CD4-positive, alpha-beta memory T cell (primary cell): ENCODE measurements at places on chromosomes 12 and 14. TPM values are rescaled to one million over a fixed set of nuclear protein-coding genes. Genes with fewer than 3 reads are reported as not detected.

DNA sequence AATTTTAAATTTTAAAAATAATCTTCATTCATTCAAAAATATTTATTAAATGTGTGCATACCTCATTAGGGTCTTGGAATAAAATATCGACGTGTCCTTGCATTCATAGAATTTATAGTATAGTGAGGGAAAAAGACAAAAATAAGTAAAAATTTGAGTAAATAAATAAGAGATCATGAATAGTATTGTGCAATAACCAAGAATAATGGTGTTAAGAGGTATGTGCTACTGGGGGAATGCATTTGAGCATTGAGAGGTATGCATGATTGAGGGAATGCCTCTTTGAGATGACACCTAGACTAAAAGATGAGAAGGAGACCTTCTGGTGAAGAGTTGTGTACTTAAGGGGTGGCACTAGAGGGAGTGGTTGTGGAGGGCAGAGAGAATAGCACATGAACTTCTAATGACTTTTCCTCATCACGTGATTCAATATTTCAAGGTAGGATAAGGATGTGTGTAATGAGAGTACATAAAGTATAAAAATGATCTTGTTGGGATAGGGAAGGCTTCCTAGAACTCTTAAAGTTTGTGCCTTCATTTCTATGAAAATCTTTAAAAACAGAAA, 18.8 kb upstream of the CATSPERB start:
- H3K4me1 ChIP-seq, result no peaks in the 10 kb centered on the region
- H3K27me3 ChIP-seq, result no peaks in the 10 kb centered on the region
- no peak overlapping the region for H3K4me3 ChIP-seq
- DNase-seq, result no peak
- no peak overlapping the region for H3K27ac ChIP-seq

DNA sequence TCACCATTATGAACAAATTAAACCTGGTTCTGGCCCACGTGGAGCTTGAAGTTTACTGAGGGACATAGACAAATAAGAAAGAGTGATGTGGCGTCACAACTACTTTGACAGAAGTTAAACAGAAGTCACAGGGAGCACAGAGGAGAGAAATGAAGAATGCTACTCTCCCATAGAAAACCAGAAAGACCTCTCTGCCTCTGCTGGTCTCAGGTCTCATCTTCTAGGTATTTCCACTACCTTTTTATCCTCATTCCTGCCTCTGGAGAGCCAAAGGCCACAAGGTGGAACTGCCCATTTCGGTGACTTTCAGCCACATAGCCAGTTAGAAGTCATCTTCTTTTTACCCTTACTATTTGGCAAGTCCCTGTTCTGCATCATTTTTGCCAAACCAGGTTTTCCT, 170.5 kb downstream of the CAND1 start:
- DNase-seq, result no peak
- peaks cover 12% of the 10 kb centered on the region for H3K4me1 ChIP-seq
- no peak overlapping the region for H3K27ac ChIP-seq
- no peaks in the 10 kb centered on the region for H3K27me3 ChIP-seq

- H3K27ac ChIP-seq, result no peak overlapping the region
- no peak for DNase-seq
- H3K4me1 ChIP-seq, result peaks cover 52% of the 10 kb centered on the region
- H3K36me3 ChIP-seq, result no peaks in the 10 kb centered on the region
- no peak overlapping the region for H3K4me3 ChIP-seq
These were observed 15.8 kb downstream of the FBXW8 start for GRCh38 chr12:116926283-116927243.

DNA sequence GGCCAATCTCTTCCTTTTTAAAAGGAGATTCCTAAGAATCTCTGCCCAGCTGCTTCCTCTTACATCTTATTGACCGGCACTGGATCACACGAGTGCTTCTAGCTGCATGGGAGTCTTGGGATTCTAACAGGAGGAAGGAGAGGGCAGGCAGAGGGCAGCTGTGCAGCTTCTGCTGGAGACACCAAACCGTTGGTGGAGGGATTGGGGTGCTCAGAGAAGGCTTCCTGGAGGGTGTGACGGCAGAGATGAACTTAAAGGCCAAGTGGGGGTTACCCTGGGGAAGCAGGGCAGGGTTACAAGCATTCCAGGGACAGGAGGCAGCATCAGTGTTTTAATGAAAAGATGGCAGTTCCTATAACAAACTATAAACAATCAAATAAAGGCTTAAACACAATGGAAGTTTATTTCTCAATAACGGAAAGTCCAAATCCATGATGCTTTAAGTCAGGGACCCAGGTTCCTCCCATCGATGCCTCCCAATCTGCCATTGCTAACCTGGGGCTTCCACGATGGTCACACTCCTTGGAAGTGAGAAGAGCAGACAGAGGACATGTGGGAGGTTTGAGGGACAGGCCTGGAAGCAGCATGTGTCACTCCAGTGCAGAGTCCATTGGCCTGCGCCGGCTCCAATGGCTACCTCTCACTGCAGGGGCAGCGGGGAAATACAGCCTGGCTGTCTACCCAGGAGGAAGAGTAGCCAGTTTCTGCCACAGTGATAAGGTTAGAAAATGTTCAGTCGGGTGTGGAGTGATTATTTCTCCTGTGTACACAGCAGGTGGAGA, 53.1 kb upstream of the DDX11 start:
- no peaks in the 10 kb centered on the region for H3K4me1 ChIP-seq
- no peak overlapping the region for H3K4me3 ChIP-seq
- no peak overlapping the region for H3K27ac ChIP-seq
- H3K36me3 ChIP-seq, result no peaks in the 10 kb centered on the region
- H3K27me3 ChIP-seq, result no peaks in the 10 kb centered on the region

DNA sequence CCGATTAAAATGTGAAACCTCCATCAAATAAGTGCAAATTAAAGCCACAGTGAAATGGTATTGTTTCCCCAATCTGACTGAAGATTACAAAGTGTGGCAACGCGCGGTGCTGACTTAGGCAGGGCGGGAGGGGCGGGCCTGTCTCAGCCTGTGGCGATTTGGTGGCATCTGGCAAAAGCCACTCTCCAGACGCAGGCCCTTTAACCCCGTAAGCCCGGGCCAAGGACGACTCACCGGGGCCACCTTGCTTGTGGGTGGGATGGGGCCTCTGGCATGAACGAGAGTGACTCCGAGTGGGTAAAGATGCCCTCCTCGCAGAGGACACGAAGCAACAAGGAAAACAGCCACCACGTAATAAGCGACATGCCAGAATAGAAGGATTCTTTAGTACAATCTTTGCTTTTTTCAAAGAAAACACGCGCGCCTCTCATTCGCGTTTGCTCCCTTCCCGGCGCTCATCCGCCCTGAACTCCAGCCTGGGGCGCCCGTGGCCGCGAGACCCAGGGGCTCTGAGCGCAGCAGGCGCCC, 815 bp downstream of the DEGS2 start:
- H3K4me1 ChIP-seq, result peaks cover 9% of the 10 kb centered on the region
- H3K27ac ChIP-seq, result no peak overlapping the region
- peak overlapping the region; percentile 35 for H3K4me3 ChIP-seq
- no peaks in the 10 kb centered on the region for H3K36me3 ChIP-seq
- H3K27me3 ChIP-seq, result no peaks in the 10 kb centered on the region

DNA sequence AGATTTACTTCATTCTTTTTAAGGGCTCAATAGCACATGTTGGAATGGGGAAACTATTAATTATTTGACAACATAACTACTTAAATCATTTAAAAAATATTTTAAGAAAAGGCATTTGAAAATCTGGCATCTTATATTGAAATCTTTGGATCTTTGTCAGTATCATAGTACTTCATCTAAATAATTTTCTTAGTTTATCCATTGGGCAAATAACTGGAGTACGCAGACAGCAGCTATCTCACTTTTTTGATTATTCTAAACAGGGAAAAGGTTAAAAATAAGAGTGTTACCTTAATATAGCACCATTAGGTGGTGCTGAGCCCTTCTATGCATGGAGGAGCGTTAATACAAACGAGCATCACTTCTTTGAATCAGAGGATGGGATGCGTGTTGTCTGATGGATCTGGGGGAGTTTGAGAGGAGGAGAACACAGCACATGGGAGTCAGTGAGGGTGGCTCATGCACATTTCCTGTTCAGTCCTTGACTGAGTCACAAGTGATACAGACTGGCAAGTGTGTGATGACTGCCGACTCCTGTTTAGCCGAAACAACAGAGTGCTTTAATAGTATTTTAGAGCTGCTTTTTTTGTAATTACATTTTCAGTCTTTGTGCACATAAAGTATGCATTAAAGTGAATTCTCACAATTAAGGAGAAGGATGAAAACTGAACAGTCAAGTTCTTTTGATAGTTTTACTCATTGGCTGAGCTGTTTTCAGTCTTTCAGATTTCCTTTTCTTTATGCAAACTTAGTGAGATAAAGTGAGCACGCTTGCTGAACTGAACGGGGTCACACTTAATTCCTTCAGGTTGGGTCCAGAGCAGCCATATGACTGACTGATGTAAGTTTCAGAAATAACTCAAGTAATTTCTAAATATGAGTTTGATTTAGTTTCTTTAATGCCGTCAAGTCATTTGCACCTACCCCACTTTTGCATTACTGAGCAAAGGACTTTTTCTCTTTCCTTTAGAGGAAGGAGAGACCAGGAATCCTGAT, 92.7 kb downstream of the DIP2B start:
- no peaks in the 10 kb centered on the region for H3K36me3 ChIP-seq
- H3K4me3 ChIP-seq, result no peak overlapping the region
- no peaks in the 10 kb centered on the region for H3K27me3 ChIP-seq

DNA sequence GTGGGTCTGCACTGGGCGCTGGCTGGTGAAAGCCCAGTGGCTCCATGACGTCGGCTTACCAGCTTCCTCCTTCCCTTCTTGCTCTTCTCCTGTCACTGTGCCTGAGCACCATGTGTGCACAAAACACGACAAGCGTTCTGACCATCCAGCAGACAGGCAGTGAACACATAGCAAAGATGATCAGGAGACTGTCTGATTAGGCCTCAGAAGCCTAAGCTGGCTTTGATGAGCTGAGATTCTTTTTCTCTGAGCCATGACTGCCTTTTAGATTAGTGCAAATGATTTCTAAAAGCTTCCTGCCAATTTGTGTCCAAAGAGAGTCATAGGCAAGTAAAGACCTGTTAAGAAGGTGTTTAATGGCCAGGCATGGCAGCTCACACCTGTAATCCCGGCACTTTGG, 83.1 kb downstream of the AACS start:
- no peaks in the 10 kb centered on the region for H3K4me1 ChIP-seq
- no peaks in the 10 kb centered on the region for H3K36me3 ChIP-seq
- no peak for DNase-seq
- no peak overlapping the region for H3K27ac ChIP-seq

DNA sequence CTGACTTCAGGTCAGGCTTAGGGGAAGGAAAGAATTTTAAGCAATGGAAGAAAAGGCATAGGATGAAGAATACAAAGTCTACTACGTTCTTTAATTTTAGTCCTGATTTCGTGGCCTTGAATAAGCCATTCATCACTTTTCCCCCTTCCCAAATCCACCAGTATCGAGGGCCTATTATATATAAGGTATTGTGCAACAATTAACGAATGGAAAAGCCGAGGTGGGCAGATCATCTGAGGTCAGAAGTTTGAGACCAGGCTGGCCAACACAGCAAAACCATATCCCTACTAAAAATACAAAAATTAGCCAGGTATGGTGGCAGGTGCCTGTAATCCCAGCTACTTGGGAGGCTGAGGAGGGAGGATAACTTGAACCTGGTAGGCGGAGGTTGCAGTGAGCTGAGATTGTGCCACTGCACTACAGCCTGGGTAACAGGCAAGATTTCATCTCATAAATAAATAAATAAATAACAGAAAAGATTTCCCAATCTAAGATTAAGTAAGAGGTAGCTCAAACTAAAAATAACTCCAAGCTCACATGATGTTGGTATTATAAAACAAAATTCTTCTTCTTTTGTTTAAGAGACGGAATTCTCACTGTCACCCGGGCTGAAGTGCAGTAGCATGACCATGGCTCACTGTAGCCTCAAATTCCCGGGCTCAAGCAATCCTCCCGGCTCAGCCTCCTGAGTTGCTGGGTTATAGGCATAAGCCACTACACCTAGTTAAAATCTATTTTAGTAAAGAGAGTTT, 58.3 kb upstream of the NR2C1 start:
- H3K27ac ChIP-seq, result no peak overlapping the region
- no peaks in the 10 kb centered on the region for H3K27me3 ChIP-seq
- no peak overlapping the region for H3K4me3 ChIP-seq
- H3K36me3 ChIP-seq, result no peaks in the 10 kb centered on the region
- H3K4me1 ChIP-seq, result no peaks in the 10 kb centered on the region
- no peak for DNase-seq

GRCh38 chr14:98914942-98915341, 357.1 kb downstream of the BCL11B start:
- no peaks in the 10 kb centered on the region for H3K27me3 ChIP-seq
- no peaks in the 10 kb centered on the region for H3K36me3 ChIP-seq
- H3K4me1 ChIP-seq, result peaks cover 20% of the 10 kb centered on the region
- H3K27ac ChIP-seq, result no peak overlapping the region
- no peak overlapping the region for H3K4me3 ChIP-seq

DNA sequence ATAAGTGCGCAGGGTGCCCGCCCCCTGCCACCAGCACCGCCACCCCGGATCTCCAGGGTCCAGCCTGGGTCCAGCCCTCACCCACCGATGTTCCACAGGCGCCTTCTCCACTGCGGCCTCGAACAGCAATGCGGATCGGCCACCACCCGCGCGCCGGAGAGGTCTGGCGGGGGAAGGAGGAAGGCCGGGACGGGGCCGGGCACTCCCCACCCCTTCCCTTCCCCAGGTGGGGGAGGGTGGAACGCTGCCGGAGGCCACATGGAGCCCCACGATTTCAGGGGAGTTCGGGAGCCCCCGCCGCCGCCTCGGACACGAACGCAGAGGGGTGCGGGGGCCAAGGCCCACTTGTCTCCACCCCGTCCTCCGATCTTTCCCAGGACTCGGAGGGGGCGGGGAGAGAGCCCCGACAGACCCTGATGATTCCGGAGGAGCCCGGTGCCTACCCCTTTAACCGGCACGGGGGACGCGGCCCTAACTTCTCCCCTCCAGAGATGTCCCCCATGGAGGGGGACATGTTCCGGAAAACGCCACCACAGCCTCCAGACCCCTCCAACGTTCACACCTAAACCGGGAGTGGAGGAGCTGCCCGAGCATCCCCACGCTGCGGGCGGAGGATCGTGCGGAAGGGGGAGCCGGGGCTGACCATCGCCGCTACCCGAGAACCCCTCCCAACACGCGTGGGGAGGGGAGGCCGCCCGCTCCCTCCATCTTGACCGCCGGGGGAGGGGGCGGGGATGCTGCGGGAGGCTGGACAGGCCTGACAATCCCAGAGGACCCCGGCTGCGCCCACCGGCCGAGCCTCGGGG, 1.1 kb downstream of the ATXN2 start:
- peak overlapping the region; percentile 83 for H3K27ac ChIP-seq
- no peaks in the 10 kb centered on the region for H3K27me3 ChIP-seq
- H3K4me1 ChIP-seq, result peaks cover 38% of the 10 kb centered on the region
- H3K4me3 ChIP-seq, result peak overlapping the region; percentile 53

- no peak for DNase-seq
- H3K4me3 ChIP-seq, result no peak overlapping the region
- no peaks in the 10 kb centered on the region for H3K4me1 ChIP-seq
- no peaks in the 10 kb centered on the region for H3K27me3 ChIP-seq
- H3K27ac ChIP-seq, result no peak overlapping the region
These were observed 1721.5 kb upstream of the SEL1L start for GRCh38 chr14:83255015-83255726.

CFAP251 gene
- 0.23 TPM for total RNA-seq

NFE2 gene
- total RNA-seq, result not detected

MYH6 gene
- not detected for total RNA-seq

TIGAR gene
- 15.2 TPM for total RNA-seq

TSPAN19 gene
- total RNA-seq, result not detected

PPHLN1 gene
- 98.0 TPM for total RNA-seq

DPF3 gene
- total RNA-seq, result 0.35 TPM

BTG1 gene
- total RNA-seq, result 469 TPM

CCDC196 gene
- not detected for total RNA-seq

SLC25A47 gene
- not detected for total RNA-seq

PRKAG1 gene
- total RNA-seq, result 48.9 TPM

CIROP gene
- not detected for total RNA-seq

ACSM4 gene
- not detected for total RNA-seq

LRRC9 gene
- 0.47 TPM for total RNA-seq

ASB2 gene
- 29.7 TPM for total RNA-seq

KLRC2 gene
- total RNA-seq, result not detected

TAS2R43 gene
- total RNA-seq, result 0.67 TPM
